Activated B cell treated with CpG ODN at 0.5 μM for 24 hours (primary cell): ENCODE measurements at places on chromosomes 6 and 20. TPM values are rescaled to one million over a fixed set of nuclear protein-coding genes. Genes with fewer than 3 reads are reported as not detected.

DNA sequence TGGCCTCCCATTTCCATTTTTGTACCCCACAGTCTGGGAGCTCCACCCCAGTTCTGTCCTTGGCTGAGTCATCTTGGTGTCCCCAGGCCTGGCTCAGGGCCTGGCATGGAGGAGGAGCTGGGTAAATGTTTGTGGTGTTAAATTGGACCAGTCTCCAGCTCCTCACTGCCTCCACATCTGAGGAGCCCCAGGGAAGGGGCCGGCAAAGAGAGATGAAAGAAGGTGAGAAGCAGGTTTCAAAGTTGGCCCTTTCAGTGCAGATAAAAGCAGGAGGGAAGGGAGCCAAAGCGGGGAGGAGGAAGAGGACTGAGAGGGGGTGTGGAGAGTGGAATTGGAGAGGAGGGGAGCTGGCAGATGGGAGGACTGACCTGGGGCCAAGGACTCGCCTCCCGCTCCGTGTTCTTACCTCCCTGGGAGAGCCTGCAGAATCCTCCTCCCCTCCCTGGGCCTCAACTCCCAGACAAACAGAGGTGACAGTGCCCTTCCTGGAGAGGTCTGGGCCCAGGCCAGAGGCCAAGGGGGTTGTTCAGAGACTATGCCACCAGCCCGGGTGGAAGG, 89.0 kb downstream of the CD40 start:
- DNase-seq: no peak
- peaks cover 13% of the 10 kb centered on the region for H3K4me1 ChIP-seq
- H3K27ac ChIP-seq: no peak overlapping the region
- H3K36me3 ChIP-seq: no peaks in the 10 kb centered on the region

Gene TMEM181
- total RNA-seq: 7.1 and 8.8 TPM in 2 replicates

- DNase-seq: no peak
- H3K4me1 ChIP-seq: no peaks in the 10 kb centered on the region
- H3K27ac ChIP-seq: no peak overlapping the region
- no peak overlapping the region for H3K4me3 ChIP-seq
- no peaks in the 10 kb centered on the region for H3K27me3 ChIP-seq
Measured at GRCh38 chr6:7479801-7480266, 61.6 kb upstream of the DSP start.

Gene HTR1B
- not detected in 2 replicates for total RNA-seq

DNA sequence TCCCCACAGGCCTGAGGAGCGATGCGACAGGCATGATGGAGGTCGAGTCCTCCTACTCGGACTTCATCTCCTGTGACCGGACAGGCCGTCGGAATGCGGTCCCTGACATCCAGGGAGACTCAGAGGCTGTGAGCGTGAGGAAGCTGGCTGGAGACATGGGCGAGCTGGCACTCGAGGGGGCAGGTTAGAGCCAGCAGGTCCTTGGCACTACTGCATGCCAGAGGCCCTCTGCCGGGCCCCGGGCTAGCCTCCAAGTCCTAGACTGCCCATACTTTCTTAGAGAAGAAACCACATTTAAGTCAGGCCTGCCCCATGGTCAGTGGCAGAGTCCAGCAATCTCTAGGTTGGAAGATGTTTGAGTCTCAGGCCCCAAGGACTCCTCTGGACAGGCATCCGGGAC, 32.1 kb downstream of the PKIG start:
- DNase-seq: no peak
- no peaks in the 10 kb centered on the region for H3K27me3 ChIP-seq
- peaks cover 77% of the 10 kb centered on the region for H3K36me3 ChIP-seq

GRCh38 chr6:90121982-90122381, 174.7 kb downstream of the BACH2 start:
- peak overlapping the region; percentile 53 for H3K4me3 ChIP-seq
- DNase-seq: no peak
- peaks cover 47% of the 10 kb centered on the region for H3K36me3 ChIP-seq
- H3K4me1 ChIP-seq: peaks cover 81% of the 10 kb centered on the region
- peak overlapping the region; percentile 79 for H3K27ac ChIP-seq

GRCh38 chr6:148516217-148516616, 173.6 kb downstream of the SASH1 start:
- H3K27ac ChIP-seq: no peak overlapping the region
- H3K27me3 ChIP-seq: peaks cover 8% of the 10 kb centered on the region
- H3K4me1 ChIP-seq: peaks cover 36% of the 10 kb centered on the region
- no peaks in the 10 kb centered on the region for H3K36me3 ChIP-seq

Gene IMPG1
- not detected in 2 replicates for total RNA-seq

- no peaks in the 10 kb centered on the region for H3K36me3 ChIP-seq
- no peak overlapping the region for H3K4me3 ChIP-seq
- H3K27ac ChIP-seq: no peak overlapping the region
Measured at GRCh38 chr20:54368570-54368969, 106.8 kb upstream of the DOK5 start.

DNA sequence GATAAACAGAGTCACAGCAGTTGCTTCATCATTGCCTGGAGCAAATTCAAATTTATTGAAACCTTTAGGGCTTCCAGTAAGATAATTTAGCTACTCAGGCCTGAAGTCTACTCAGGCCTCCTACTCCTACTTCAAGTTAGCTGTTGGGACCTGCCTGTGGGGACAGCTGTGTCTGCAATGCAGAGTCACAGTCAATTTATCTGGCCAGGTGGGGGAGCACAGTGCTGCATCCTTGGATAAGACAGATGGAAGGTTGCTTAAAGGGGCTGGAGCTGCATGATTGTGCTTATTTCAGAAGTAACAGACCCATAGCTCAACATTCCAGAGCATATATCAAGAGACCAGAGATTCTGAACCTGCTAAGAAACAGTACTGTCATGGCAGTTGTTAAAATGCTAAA, 932.1 kb downstream of the QKI start:
- H3K27me3 ChIP-seq: no peaks in the 10 kb centered on the region
- no peak overlapping the region for H3K4me3 ChIP-seq
- H3K27ac ChIP-seq: no peak overlapping the region
- DNase-seq: no peak
- H3K4me1 ChIP-seq: no peaks in the 10 kb centered on the region

Gene NECAB3
- total RNA-seq: 7.5 and 8.4 TPM in 2 replicates

DNA sequence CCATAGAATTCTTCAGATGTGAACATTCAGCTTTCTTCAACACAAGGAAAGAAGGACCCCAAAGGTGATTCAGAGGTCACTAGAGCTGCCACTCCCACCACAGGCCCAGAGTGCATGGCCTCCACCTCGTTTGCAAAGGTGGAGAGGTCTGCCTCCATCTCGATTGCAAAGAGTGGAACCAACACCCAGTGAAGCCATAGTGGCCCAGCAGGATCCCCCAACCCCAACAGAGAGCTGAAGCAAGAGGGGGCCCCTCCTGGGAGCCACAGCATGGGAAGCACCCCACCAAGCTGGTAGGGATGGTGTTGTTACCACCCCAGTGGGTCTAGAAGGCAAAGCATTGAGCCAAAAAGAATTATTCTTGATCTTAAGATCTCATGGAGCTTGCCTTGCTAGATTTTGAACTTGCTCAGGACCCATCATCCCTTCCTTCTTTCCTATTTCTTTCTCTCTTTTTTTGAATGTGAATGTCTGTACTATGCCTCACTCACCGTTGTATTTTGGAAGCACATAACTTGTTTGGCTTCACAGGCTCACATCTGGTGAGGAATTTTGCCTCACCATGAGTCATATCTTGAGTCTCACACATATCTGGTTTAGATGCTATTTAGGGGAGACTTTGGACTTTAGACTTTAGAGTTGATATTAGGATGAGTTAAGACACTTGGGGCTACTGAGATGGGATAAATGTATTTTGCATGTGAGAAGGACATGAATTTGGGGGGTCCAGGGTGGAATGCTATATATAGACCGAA, 119.2 kb downstream of the ANKRD60 start:
- peaks cover 17% of the 10 kb centered on the region for H3K27me3 ChIP-seq
- DNase-seq: no peak

GRCh38 chr6:122033564-122034181, 365.8 kb upstream of the HSF2 start:
- no peak overlapping the region for H3K4me3 ChIP-seq
- H3K27me3 ChIP-seq: peaks cover 2% of the 10 kb centered on the region
- H3K27ac ChIP-seq: no peak overlapping the region
- DNase-seq: no peak

DNA sequence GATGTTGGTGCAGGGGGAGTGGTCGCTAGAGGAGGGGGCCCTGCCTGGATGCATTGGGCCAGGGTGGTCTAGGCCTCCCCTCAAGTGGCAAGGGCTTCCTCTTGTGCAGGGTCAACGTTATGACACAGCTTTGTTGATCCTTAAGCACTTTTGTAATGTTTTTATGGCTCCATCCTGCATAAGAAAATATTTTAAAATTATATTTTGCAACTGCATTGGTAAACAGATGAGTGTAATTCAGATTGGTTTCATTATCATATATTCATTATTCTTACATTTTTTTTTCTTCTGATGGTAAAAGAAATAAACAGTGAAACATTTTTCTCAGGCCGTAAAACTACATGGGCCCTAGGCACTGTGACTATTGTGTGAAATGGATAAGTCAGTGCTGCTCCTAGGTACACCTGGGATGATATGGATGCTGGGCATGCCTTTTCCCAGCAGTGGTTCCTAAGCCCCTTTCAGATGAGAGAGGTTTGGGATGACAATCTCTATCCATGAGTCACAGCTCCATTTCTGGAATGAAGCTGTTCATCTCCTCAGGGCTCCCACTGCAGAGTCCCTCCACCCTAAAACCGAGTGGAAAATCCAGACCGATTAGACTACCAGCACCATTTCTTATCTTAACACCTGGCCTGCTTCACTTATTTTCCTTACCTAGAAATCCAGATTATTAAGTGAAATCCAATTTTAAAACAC, 5.8 kb upstream of the SIM1 start:
- no peaks in the 10 kb centered on the region for H3K36me3 ChIP-seq
- peaks cover 57% of the 10 kb centered on the region for H3K27me3 ChIP-seq
- peaks cover 12% of the 10 kb centered on the region for H3K4me1 ChIP-seq
- H3K4me3 ChIP-seq: no peak overlapping the region
- no peak for DNase-seq

Gene FAXC
- not detected in 2 replicates for total RNA-seq

Gene IRF4
- total RNA-seq: 417 and 426 TPM in 2 replicates

Gene GJA1
- not detected in 2 replicates for total RNA-seq

DNA sequence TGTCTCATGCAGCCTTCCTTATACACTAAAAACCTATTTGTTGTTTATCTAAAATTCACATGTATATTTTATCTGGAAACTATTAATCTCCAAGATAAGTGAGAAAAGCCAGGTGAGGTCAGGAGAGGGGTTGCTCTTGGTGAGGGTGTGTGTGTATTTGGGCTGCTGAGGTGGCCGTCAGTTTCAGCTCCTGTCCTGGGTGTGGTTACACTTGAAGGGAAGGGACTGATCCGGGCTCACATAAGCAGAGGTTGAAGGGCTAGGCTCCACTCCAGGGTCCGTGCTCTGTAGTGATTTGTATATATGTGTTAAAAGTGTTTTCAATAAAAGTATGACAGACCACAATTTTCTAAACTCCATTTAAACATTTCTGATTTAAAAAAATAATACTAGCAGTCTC, 13.5 kb upstream of the SNAI1 start:
- no peak overlapping the region for H3K27ac ChIP-seq
- no peaks in the 10 kb centered on the region for H3K4me1 ChIP-seq
- DNase-seq: no peak
- H3K4me3 ChIP-seq: no peak overlapping the region
- H3K27me3 ChIP-seq: no peaks in the 10 kb centered on the region
